ENCODE measurements at places on chromosomes 7 and 10.
A peak's percentile ranks its signal among the peaks of the same experiment; 100 is the strongest.

GRCh38 chr7:142868986-142869415 lies 14.1 kb downstream of the EPHB6 start:
- DNase-seq: no peak

- DNase-seq: no peak
Measured at GRCh38 chr10:109924087-109924486, 776 bp upstream of the XPNPEP1 start.

GRCh38 chr7:48337012-48337621 lies 165.9 kb downstream of the ABCA13 start:
- DNase-seq: no peak

GRCh38 chr10:1377740-1378397 lies 321.7 kb downstream of the WDR37 start:
- no peak for DNase-seq

GRCh38 chr10:131743190-131744151 lies 157.3 kb upstream of the PPP2R2D start:
- DNase-seq: peak; percentile 58

DNA sequence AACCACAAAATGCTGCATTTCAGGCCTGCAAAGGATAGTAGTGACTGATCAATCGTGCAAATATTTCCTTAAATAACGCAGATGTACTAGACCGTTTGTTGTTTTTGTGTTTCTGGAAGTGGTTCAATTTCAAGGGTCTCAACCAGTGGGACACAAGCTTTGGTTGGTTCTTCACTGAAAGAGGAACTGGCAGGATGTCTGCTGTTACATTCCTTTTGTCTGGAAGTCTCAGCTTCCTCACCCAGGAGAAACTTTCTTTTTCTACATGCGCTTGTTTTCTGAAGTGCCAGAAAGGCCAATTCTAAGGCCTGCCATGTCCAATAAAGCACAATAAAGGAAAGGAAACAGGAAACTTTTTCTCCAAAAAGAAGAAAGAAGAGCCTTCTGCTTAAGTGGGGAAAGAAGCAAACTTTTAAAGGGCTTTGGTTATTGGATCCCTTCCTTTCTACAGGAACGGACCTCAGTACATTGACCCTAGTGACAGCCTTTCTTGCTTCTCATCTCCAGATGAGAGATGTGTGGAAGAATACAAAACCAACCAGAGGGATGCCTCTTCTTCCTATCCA lies 4.1 kb downstream of the DKK1 start:
- DNase-seq: no peak

DNA sequence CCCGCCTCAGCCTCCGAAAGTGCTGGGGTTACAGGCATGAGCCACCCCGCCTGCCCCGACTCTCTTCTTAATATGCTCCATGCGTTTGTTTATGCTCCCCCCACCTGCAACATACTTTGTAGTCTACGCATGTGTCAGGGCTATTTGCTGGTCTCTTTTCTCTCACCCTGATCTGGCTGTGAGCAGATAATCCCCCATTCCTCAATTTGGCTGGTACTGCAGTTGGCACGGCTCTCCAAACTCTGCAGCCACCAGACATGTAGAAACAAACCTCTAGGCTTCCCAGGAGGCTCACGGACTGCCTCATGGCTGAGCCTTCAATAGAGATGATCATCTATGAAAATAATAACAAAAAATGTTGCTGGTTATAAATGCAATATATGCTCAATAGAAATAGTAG lies 540.3 kb upstream of the GALNT17 start:
- no peak for DNase-seq

- DNase-seq: peak; percentile 10
Measured at GRCh38 chr7:5139998-5140397, 50.0 kb upstream of the WIPI2 start.

- no peak for DNase-seq
Measured at GRCh38 chr10:34340934-34341333, 474.2 kb downstream of the PARD3 start.

DNA sequence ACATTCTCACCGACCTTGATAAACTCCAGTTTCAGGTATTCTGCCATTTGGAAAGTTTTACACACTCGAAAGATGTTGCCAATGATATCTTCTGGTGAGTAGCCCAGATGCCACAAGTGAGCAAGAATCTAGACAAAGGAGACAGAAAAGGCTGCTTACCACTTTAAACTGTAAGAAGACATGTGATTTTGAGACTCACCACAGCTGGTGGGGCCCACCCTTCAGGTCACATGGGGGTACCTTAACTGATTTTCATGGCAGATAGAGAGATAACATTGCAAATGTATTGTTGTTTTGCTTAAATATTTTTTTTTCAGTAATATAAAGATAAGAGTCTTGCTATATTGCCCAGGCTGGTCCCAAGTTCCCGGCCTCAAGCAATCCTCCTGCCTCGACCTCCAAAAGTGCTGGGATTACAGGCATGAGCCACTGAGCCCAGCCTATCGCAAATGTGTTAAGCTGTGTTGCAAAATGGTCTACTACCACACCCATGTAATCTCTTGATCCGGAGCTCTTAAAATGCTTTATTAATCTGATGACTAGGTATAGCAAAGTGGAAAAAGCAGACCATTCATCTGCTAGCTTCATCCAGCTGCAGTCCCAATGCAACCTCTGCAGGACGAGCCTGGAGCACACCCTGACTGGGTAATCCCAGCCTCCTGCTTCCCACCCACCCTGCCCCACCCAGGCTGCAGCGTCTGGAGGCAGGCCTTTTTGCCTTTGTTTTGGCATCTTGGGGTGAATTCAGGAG lies 18.5 kb downstream of the RFC2 start:
- no peak for DNase-seq

- no peak for DNase-seq
Measured at GRCh38 chr10:12728494-12728893, 273.0 kb downstream of the CCDC3 start.

GRCh38 chr7:147231275-147231674 lies 1114.7 kb downstream of the CNTNAP2 start:
- DNase-seq: no peak

DNA sequence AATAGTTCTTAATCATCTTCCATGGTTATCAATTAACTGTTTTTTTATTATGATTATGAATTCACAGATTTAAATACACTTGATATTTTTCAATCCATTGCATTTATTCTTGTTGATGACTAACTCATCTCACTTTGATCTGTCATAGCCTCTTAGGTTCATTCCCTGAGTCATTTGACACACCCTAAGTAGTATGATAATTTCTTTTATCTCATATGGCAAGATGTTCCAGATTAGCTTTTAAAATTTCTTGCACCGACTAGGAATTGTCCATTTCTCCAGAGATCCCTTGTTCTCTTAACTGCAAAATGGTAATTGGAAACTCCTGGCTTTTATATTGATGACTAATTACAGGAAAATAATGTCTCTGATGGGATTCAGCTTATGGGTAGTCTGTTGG lies 87.6 kb upstream of the CCDC6 start:
- no peak for DNase-seq

DNA sequence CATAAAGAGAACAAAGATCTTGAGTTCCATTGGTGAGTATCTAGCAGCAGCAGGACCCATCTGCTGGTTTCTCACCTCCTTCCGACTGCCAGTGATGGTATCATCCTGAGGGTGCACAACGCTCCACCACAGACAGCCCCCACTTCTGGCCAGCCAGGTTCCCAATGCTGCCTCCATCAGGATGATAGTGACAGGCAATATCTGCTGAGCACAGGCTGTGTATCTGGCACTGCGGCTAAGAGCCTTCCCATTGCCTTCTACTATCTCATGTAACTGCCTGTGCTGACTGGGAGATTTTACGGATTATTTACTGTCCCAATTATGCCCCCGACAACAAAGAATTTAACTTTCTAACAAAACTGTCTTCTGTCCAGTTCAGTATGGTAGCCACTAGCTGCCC lies 352.4 kb upstream of the AOAH start:
- no peak for DNase-seq

DNA sequence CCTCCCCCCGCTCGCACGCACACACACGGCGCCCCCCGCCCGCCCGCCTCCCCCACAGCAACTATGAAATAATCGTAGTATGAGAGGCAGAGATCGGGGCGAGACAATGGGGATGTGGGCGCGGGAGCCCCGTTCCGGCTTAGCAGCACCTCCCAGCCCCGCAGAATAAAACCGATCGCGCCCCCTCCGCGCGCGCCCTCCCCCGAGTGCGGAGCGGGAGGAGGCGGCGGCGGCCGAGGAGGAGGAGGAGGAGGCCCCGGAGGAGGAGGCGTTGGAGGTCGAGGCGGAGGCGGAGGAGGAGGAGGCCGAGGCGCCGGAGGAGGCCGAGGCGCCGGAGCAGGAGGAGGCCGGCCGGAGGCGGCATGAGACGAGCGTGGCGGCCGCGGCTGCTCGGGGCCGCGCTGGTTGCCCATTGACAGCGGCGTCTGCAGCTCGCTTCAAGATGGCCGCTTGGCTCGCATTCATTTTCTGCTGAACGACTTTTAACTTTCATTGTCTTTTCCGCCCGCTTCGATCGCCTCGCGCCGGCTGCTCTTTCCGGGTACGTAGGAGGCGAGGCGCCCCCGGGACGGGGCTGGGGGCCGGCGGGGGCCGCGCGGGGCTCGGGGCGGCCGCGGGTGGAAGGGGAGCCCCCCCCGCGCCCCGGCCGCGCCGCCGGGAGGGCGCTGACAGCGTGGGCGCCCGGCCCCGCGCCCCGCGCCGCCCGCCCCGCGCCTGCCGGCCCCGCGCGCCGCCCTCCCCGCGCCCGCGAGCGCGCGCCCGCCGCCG lies 441 bp downstream of the BMI1 start:
- DNase-seq: peak; percentile 64

GRCh38 chr7:47833211-47833610 lies 115.1 kb downstream of the PKD1L1 start:
- no peak for DNase-seq

DNA sequence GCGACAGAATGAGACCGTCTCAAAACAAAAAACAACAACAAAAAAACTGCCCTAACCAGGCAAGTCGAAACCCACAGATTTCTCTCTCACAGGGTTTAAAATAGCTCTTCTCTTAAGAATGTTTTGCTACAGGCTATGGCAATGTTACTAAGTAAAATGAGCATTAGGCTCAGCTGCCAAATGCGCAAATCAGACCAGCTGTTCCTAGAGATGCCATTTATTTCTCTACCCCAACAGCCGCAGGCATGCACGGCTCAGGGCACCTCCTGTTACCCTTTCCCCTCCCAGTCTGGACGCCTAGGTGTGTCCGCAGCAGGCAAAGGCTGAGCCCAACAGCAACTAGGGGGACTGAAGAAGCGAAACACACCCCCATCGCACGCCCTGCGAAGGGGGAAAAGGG lies 168.3 kb upstream of the MBL2 start:
- DNase-seq: no peak

GRCh38 chr10:9848981-9849380 lies 1168.7 kb upstream of the CELF2 start:
- DNase-seq: no peak

DNA sequence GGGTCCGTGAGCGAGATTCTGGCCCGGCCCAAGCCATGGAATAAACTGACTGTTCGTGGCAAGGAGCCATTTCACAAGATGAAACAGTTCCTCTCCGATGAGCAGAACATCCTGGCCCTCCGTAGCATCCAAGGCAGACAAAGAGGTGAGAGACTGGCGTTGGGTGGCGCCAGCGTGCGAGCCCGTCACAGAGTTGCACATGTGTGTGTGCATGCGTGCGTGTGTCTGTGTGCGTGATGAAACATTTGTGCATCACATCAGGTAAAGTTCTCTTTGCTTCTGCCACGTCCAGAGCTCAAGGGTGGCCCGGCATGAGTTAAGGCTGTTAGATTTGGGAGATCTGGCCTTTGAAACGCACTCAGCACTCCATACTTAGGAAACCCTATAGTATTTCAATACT lies 89.5 kb upstream of the SH2B2 start:
- DNase-seq: no peak

- no peak for DNase-seq
Measured at GRCh38 chr7:15924910-15925309, 238.4 kb upstream of the MEOX2 start.

DNA sequence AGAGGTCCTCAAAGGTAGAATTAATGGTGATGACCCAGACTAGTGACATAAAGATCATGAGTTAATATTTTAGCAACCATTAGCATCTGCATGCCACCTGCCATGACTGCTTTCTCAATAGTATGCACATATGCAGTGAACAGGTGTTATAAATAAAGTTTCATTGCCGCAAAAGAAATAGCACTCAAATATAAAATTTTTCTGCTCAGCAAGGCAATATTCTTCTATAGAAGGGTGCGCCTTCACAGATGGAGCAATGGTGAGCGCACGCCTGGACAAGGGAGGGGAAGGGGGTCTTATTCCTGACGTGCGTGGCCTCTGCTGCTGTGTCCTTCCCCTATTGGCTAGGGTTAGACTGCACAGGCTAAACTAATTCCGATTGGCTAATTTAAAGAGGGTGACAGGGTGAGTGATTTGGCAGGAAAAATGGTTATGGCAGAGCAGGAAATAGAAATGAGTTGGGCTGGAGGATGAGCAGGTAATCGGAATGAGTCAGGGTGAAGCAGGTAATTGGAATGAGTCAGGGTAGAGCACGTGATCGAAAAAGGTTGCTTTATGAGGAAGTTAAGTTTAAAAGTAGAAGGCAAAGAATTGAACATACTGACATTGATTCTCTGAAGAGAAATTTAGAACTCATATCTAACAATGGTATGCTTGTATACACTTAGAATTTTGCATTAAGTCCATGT lies 24.7 kb upstream of the TRIM24 start:
- no peak for DNase-seq

DNA sequence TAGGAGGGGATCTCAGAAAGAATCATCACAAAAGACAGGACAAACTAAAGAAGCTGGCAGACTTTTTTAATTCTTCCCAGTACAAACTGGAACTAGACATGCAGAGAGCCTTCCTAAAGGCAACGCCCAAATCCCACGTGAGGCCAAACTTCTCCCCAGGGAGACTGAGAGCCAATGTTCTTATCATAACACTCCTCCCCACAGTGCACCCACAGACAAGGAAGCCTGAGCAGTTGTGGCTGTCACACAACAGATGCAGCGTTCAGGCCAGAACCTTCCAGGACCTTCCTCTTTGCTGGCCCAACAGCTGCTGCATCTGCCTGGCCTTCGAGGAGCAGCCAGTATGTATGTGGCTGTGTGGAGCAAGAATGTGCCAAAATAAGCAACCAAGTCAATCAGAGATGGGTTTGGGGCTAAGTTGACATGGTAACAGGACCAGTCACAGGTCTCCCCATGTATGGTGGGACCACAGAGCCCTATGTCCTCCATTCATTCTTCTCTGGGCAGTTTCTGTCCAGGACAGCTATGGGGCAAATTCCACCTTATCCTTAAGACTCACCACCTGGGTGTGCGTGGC lies 34.9 kb downstream of the SRPK2 start:
- DNase-seq: no peak

GRCh38 chr10:3978174-3978573 lies 193.2 kb upstream of the KLF6 start:
- no peak for DNase-seq

Data from activated naive CD8-positive, alpha-beta T cell treated with anti-CD3 and anti-CD28 coated beads for 36 hours (primary cell).